Activated naive CD4-positive, alpha-beta T cell treated with anti-CD3 and anti-CD28 coated beads, Interleukin-2, amount 50 U/mL, for 16 hours (primary cell): ENCODE measurements at places on chromosomes 12 and 14.
A peak's percentile ranks its signal among the peaks of the same experiment; 100 is the strongest.

DNA sequence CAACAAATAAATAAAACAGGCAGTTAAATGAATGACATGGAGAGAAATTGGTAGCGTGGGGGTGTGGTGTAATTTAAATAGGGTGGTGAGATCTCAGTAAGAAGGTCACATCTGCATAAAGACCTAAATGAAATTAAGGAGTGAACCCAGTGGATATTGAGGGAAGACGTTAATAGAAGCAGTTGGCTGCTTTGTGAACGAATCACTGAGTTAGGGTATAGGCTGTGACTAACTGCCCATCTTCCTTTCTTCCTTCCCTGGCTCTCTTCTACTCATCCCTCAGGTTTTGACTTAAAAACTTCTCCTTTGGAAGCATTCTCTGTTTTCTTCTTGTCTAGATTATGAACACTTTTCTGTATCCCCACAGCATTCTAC is 64.7 kb downstream of the BTG1 start:
- no peak for DNase-seq

- no peak for DNase-seq
Measured at GRCh38 chr14:63544591-63545299, 1.6 kb upstream of the PPP2R5E start.

DNA sequence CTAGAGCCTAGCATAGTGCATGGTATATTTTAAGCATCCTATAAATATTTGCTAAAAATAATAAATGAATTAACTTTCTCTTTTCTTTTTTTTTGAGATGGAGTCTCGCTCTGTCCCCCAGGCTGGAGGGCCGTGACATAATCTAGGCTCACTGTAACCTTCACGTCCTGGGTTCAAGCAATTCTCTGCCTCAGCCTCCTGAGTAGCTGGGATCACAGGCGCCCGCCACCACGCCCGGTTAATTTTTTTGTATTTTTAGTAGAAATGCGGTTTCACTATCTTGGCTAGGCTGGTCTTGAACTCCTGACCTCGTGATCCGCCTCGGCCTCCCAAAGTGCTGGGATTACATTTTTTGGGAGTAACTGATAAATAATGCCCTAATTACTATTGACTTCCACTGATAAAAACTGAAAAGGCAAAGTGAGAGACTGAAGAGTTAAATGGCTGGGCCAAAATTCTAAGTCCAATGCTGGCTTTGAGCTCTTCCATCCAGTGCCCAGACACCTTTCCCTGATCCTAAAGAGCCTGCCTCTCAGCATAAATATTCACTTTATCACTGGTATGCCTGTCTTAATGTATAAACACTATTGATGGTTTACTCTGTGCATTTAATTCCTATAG is 213.0 kb upstream of the KRR1 start:
- no peak for DNase-seq

DNA sequence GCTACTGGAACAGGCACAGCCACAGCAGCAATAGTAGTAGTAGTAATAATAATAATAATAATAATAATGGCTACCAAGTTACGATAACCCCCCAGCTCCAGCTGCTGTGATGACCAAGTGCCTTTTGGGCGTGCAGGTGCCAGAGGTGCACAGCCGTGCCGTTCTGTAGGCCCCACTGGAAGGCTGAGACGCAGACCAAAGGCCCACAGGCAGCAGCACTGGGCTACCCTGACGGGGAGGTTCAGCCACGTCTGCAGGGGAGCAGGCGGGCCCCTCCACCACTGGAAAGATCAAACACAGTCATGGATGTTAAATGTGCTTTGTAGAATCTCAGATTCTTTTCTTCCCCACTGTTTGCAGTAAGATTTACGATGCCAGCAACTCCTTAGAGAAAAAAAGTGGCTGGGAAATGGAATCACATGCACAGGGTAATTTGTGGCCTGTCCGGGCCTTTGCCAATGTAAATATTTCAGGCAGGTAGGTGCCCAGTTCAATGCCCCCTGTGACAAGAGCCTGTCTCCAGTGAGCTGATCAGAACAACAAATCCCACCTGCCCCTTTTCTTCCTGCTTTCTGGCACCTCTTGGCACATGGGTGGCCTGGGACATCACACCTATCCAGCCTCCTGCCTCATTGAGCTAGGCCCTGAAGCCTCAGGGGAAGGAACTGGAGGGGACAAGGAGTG is 32.6 kb downstream of the CCDC85C start:
- DNase-seq = no peak

- DNase-seq = no peak
Measured at GRCh38 chr14:55126932-55127459, 2.1 kb upstream of the LGALS3 start.

DNA sequence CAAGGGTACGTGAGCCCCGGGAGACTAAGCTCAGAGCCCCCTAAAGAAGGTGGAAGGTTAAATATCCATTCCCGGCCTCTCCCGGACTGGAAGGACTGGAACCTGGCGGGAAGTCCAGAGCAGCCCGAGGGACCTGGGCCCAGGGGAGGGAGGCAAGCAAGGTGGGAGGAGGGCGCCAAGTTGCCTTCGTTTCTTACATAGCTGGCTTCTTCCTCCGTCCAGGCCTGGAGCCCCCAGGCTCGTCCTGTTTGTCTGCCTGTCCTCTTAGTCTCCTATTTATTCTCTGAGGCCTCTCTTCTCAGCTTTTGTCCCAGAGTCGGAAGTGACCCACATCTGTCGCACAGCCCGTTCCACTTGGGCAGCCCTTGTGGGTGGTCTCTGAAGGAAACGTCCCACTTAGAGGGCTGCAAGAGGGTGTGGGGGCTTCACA is 745 bp downstream of the PCK2 start:
- DNase-seq = peak; percentile 28

DNA sequence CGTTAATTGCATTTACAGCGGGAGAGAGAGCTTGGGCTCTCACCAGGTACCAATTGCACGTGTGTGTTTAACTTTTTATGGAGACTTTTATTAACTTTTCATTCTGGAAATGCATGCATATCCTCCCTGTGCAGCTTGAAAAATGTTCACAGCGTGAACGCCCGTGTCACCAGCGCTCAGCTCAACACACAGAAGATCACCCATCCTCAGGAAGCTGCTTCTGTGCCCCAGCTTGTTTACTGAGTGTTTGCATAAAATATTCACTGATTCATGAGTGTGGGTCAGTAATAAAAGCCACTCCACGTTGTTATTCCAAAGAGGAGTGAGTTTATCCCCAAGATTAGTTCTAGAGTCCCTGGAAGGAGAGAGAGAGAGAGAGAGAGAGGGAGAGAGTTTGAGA is 75.5 kb upstream of the FZD10 start:
- no peak for DNase-seq

GRCh38 chr12:98403385-98403784 is 112.0 kb upstream of the TMPO start:
- no peak for DNase-seq

DNA sequence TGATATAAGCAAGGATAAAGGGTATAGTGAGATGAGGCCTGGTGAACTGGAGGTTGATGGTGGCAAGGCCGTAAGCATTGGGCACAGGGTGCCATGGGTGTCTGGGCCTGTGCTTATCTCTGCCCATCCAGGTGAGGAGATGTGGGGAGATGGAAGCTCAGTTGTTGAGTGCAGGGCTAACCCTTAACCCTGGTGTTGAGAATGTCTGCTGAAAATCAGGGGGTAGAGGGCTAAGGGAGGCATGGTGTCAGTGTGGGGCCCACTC is 86.1 kb downstream of the SYNE2 start:
- DNase-seq = no peak

GRCh38 chr12:101670007-101670671 is 27.3 kb upstream of the CHPT1 start:
- DNase-seq = peak; percentile 16

GRCh38 chr12:130330685-130331084 is 7.0 kb upstream of the PIWIL1 start:
- DNase-seq = no peak

- no peak for DNase-seq
Measured at GRCh38 chr14:59823179-59823578, 47.4 kb downstream of the RTN1 start.

GRCh38 chr14:75459099-75459741 is 31.4 kb downstream of the JDP2 start:
- DNase-seq = no peak

DNA sequence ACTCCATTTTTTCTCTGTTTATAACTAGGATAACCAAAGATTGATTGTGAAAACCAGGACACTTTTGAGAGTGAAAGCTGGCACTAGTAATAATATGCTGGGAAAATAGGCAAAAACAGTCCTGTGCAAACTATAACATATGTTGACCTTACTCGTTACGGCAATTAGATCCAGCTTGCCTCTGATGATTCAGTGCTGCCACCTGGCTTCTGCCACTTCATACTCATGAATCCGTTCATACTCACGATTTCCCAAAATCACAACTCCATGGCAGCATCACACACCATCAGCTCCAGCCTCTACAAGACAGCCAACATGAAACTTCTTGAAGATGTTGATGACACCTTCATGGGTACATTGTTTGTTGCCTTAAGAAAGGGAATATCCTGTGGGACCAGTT is 49.1 kb upstream of the CAND1 start:
- no peak for DNase-seq

DNA sequence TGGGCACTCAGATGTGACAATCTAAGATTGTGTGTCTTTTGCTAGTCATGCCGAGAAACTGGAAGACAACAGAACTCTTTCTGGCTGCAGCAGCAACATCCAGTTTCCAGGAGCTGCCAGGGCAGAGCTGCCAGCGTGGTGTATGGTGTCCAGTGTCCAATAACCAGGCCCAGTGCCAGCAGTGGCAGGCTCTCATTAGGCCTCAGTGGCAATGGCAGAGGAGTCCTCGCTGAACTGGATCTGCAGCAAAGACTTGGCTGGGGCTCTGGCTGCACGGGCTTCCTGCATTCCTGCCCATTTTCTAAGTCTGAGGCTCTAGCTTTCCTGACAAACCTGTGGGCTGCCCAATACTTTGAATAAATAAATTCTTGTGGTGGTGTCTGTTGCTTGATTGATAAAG is 26.2 kb upstream of the PPM1A start:
- DNase-seq = no peak

DNA sequence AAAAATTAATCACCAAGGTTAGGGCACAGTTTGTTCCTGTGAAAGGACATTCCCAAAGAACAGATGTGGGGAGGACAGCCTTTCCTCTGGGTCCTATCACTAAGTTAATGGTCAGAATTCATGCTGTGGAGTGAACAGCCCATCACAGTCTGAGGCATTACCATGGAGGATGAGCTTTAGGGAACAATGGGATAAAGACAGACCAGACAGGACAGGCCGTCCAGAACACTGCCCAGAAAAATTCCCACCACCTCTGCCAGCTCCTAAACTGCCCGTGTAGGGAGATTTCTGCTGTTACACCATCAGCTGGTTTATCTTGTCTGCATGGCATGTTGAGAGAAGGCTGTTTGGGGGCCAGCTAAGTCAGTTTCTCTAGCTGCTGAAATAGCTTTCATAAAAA is 49.6 kb upstream of the IFNG-AS1 start:
- no peak for DNase-seq

DNA sequence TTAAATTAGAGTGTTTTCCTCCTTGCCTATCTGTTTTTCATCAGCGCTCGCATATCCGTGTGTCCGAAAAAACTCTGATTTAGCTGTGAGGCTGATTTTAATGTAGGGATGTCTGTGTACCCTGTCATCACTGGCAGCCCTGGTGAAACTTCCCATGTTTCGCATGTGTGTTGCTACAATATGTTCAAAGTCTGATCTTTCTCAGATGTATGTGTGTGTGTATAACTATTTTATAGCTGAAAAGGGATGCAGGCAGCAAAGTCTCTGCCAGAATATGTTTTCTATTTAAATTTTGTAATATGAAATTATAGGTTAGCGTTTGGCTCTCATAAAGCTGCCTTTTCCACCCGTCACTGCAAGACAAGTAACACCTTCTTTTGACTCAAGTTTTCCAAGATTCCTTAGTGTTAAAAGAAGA is 154.8 kb downstream of the TMTC2 start:
- no peak for DNase-seq

- no peak for DNase-seq
Measured at GRCh38 chr12:115079760-115080159, 395.8 kb upstream of the TBX3 start.

DNA sequence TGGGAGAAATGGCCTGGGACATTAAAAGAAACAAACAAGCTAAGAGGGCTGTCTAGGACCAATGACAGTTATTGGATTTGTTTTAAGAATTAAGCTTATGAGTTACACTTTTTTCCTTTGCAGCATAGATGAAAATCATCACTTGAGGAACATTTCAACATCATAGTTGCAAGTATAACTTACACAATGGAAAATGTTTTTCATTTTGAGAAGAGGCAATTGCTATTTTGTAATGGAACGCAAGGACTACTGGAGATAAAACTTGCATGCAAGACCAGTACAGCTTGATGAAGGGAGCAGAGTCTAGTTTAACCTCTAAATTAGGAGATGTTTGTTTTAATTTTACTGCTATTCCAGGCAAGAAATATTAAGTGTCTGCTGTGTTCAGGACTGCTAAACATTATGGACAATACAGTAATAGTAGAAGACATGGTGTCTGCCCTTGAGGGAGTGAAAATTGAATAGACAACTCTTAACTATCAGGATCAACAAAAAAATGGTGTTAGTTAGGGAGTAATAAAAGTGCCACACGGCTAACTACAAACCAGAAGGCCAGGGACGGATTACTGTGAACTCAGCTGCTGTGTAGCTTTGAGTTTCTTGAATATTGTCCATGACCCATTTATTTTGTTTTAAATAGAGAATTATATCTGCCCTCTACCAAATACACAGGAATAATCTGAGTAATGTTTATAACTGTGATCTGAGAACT is 374.5 kb downstream of the RAD51B start:
- no peak for DNase-seq

GRCh38 chr12:105369014-105369413 is 38.5 kb downstream of the C12orf75 start:
- DNase-seq = no peak

DNA sequence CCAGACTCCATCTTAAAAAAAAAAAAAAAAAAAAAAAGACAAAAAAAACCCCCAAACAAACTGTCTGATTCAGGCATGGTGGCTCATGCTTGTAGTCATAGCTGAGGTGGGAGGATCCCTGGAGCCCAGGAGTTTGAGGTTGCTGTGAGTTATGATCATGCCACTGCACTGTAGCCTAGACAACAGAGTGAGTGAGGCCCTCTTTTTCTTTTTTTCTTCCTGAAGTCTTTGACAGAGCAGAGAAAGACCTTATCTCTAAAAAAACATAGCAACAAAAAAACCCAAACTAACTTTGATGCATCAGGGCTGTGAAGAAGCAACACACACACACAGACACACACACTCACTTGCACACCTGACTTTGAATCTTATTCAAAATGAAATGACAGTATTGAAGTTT is 7.7 kb upstream of the AMN1 start:
- DNase-seq = peak; percentile 75

GRCh38 chr12:115450710-115451109 is 766.7 kb upstream of the TBX3 start:
- DNase-seq = no peak

DNA sequence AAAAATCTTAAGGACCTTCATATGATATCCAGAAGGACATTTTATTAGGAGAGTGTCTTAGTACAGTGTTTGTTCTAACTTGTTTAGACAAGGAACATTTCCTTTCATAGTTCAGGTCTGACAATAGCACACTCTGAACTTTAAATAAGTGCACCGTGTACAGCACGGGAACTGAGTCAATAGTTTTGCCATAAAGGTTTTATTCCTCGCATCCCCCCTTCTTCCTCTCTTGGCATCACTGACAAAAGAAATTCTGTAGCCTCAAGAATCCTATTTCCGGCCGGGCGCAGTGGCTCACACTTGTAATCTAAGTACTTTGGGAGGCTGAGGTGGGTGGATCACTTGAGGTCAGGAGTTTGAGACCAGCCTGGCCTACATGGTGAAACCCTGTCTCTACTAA is 58.3 kb downstream of the TMCC3 start:
- no peak for DNase-seq
